Purkinje cell (primary cell): ENCODE measurements at places on chromosomes 4 and X. TPM values are rescaled to one million over a fixed set of nuclear protein-coding genes. Genes with fewer than 3 reads are reported as not detected.

ABLIM2 gene
- 34.8 and 35.5 TPM in 2 replicates for polyA plus RNA-seq

DMP1 gene
- not detected in 2 replicates for polyA plus RNA-seq

KLHL4 gene
- 41.9 and 48.5 TPM in 2 replicates for polyA plus RNA-seq

KIAA1210 gene
- not detected in 2 replicates for polyA plus RNA-seq
